ENCODE measurements at places on chromosomes 4 and X.

- DNase-seq, result no peak
These were observed 20.9 kb upstream of the RAB40A start for GRCh38 chrX:103540145-103540544.

GRCh38 chrX:42027367-42028000 is 104.1 kb upstream of the CASK start:
- no peak for DNase-seq

DNA sequence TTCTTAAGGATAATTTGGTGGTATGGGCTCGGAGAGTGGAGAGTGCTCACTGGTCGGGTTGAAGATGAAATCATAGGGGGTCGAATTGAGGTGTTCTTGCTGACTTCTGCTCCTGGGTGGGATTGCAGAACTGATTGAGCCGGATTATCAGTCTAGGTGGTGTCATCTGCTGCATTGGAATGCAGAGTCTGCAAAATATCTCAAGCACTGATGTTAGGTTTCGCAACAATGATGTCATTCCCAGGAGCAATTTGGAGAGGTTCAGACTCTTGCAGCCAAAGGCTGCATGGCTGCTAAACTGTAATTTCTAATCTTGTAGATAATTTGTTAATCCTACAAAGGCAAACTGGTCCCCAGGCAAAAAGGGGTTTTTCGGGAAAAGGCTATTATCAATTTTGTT is 67.7 kb downstream of the RHOH start:
- no peak for DNase-seq

GRCh38 chr4:123398853-123399626 is 2.4 kb downstream of the SPRY1 start:
- peak; percentile 49 for DNase-seq

DNA sequence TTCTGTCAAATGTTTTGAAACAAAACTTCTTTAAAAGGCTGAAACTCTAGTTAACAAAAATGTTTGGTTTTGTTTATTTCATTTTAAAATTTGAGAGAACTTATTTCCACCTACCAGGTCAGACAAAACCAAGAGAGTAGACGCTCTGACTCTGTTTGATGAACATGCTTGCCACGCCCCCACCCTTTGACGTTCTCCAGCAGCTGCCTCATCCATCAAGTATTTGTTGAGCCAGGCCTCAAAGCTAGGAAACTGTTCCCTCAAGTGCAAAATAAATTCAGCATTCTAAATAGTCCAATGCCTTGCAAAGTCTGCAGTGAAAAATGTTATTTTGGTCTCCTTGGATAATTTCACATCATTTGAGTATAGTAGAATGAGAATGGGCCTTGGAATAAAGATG is 121.6 kb downstream of the GUCY2F start:
- DNase-seq, result no peak

DNA sequence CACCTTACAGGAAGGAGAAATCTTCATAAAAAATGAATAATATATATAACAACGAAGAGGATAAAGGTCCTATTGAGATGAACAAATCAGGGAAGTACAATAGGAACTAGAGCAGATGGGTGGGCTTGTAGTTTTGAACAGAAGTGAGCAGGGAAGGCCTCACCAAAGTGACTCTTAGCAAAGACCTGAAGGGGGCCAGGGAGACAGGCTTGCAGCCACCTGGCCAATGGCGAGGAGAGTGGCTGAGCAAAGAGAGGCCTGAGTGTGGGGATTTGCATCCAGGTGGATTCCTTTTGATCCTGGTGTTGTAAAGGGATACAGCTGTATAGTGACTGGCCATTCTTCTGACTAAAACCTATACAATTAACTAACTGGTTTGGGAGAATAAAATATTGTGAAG is 354.1 kb downstream of the CAMK2D start:
- no peak for DNase-seq

GRCh38 chr4:162891788-162892707 is 274.6 kb downstream of the NAF1 start:
- no peak for DNase-seq

GRCh38 chr4:169774466-169775445 is 17.0 kb upstream of the HPF1 start:
- no peak for DNase-seq

DNA sequence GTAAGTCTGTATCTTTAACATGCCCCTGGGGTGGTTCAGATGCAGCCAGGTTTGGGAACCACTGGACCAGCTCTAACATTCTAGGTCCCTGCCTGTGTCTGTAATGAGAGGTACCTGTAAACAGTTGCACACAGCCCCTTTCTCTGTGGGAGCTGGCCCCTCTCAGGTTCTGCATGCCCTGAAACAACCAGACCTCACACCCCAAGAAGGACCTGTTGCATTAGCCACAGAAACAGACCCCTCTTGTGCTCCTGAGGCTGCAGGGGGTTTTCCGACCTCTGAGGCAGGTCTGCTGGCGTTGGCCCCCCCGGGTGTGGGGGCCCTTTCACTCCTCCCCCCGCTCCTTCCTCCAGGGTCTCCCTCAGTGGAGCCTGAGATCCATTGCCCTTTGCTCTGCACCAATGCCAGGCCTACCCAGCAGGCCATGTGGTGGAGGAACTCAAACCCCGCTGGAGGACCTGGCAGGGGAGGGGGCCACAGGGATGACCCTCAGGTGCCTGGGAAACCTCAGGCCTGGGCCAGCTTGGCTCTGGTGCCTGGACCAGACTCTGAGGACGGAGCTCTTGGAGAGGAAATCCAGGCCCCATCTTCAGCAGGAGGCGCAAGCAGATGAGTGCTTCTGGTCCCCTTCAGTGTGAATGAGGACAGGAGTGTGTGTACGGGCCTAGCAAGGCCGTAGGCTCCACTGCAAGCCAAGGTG is 61.4 kb upstream of the PJA1 start:
- DNase-seq, result no peak

DNA sequence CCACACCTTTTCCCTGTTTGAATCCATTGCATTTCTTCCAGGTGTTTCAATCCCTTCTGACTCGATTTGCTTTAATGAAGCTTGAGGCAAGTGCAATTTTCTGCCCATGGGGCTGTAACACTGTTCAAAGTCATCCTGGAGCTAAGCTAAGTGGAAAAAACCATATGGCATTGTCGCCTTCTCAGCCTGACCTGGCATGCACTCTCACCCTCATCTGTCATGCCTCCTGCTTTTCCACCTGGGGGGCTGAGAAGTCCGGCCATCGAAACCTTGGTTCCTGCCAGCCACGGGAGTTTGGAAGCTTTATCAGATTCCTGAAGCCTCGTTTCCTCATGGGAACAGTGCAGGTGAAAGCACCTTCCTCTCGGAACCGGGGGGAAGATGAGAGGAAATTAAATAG is 38.2 kb downstream of the WFS1 start:
- DNase-seq, result no peak

- DNase-seq, result no peak
These were observed 10.8 kb upstream of the CITED1 start for GRCh38 chrX:72316408-72317110.

GRCh38 chrX:149531599-149531998 is 9.2 kb upstream of the EOLA1 start:
- DNase-seq, result no peak

GRCh38 chr4:8315435-8316250 is 46.1 kb downstream of the HTRA3 start:
- DNase-seq, result no peak
